Upper lobe of left lung (tissue), 6 donors: ENCODE measurements at places on chromosomes 5 and 9. TPM values are rescaled to one million over a fixed set of nuclear protein-coding genes. Genes with fewer than 3 reads are reported as not detected.

DNA sequence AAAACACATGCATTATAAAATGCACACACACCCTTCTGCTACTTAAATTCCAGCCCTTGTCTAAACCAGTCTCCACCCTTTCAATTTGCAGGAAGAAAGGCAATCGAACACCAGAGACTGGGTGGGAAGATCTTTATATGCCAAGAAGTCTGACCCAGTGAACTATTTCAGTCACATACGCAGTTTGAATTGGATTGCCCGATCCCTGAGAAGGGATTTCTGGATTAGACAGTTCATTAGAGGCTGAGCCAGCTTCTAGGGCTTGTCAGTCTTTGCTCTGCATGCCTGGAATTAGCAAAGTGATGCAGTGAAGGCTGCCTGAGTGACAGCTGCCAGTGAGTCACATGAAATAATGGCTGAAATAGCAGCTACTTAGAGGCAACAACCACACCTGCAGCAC lies 159.9 kb downstream of the PPP2R2B start:
- DNase-seq = no peak

POLR1E gene
- total RNA-seq = 13.0 TPM

DNA sequence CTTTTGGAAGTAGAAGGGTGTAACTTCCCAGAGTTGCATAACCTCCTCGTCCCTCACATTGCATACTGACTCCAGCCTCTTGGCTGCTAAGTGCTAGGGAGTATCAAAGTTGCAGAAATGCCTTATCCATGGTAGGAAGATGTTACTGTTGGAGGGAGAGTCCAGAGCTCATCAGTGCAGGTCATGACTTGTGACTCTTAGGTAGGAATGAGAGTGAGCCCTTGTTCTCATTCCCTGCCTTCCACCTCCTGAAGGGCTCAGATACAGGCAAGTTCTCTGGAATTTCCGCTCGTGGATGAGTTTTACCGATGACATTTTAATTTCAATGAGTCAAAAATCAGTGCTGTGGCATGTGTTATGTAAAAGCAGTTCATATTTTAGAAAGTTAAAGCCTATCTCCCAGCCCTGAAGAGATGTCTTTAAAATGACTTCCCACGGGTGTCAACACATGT lies 17.0 kb downstream of the IRX1 start:
- DNase-seq = no peak

DNA sequence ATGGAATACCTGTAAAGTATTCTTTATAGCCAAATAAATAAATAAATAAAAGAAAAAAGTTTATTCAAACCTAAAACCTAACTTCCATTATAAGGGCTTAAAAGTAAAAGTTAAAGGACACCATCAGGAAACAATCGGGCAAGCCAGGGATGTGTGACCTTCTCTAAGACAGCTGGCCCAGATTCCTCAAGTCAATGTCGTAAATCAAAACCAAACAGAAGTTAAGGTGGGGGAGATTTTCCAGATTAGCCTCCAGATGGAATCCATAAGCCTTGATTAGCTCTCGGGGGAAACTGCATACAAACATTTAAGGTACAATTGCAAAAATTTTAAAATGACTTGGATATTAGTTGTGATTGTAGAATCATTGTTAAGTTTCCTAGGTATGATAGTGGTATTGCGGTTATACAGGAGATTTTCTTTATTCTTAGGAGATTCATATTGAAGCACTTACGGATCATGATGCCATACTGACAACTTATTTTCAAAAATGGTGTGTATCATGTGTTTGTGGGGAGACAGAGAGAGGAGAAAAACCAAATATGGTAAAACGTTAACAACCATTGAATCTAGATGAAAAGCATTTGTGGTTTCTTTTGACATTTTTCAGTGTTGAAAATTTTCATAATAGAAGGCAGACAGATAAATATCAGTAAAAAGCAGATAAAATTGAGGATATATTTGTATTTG lies 21.5 kb upstream of the MGAT1 start:
- DNase-seq = no peak
